Thoracic aorta (tissue), 2 donors: ENCODE measurements at places on chromosomes 12 and 14. TPM values are rescaled to one million over a fixed set of nuclear protein-coding genes. Genes with fewer than 3 reads are reported as not detected.

HELB gene
- total RNA-seq = 1.2 TPM

COQ6 gene
- total RNA-seq = 57.1 TPM

GRCh38 chr14:89114109-89114508 lies 289.7 kb downstream of the TTC8 start:
- DNase-seq = no peak

DNA sequence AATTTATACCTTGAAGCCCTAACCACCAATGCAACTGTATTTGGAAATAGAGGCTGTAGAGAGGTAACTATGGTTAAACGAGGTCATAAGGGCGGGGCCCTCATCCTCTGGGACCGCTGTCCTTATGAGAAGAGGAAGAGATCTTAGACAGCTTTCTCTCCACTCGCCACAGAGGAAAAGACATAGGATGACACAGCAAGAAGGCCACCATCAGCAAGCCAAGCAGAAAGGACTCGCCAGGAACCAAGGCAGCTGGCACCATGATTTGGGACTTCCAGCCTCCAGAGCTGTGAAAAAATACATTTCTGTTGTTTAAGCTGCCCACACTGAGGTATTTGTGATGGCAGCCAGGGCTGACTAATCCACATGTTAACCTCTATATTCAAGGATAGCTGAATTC lies 30.4 kb upstream of the BCAT1 start:
- no peak for DNase-seq

DNA sequence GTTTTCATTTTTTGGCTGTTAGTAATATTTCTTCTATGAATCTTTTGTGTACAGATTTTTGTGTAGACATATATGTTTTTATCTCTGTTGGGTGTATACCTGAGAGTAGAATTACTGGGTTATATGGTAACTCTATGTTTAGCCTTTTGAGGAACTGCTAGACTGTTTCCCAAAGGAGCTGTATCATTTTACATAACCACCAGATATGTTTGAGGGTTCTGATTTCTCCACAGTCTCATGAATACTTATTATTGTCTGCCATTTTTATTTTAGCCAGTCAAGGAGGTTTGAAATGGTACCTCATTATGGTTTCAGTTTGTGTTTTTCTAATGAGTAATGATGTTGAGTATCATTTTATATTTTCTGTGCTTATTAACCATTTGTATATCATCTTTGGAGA lies 1.9 kb downstream of the PCNX4 start:
- DNase-seq = no peak
